ENCODE measurements at places on chromosomes 5 and 9.
A peak's percentile ranks its signal among the peaks of the same experiment; 100 is the strongest.

- no peak for DNase-seq
Observed at GRCh38 chr5:43409809-43410271, 2.4 kb downstream of the CCL28 start.

- DNase-seq = no peak
Observed at GRCh38 chr5:85972539-85972938, 645.2 kb upstream of the COX7C start.

DNA sequence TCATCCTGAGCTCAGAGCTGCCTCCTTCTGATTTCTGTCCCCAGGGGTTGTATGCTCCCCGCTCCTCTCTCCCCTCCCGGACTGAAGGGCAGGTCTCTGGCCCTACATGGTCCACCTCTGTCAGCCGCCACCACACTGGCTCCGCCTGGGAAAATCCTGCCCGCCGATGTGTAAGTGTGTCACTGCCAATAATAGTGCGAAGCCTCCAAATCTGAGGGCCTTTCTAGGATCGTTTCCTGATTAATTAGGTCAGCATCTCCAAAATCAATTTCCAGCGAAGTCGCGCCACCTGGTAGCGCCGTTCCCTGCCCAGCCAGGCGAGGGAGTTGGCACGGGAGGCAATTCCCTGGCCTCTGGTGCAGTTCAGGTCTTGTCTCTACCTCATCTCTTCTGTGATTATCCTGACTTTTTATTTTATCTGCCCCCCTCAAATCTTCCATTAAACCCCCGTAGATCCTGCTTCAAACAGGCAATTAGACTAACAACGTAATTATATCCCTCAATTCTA, 73.5 kb downstream of the ZNF618 start:
- no peak for DNase-seq

DNA sequence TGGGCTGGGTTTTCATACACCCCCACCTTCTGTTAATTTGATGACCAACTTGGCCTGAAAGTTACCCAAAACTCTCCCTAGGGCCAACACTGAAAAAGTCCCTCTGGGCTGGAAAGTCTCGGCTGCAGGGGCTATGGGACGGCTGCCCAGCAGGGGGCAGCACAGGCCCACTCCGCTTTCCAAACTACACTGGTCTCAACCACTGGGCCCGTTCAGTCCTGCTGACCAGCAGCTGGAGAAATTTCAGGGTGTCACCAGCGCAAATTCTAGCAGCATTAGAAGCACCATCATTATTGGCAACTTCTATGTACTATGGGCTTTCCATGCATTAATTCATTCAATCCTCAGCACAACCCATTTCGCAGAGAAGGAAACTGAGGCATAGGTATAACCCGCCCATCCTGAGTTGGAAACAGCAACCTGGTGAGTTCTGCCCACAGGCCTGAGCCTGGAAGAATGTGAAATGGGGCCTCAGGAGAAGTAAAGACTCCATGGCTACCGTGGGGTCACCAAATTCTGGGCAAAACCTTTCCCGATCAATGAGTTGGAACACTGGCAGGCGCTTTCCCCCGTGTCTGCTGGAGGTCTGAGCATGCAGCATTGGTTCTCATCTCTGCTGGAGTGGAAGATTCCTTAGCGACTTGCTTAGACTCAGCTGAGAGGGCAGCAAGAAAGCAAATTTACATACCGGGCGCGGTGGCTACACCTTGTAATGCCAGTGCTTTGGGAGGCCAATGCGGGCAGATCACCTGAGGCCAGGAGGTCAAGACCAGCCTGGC, 9.7 kb downstream of the ORM2 start:
- peak; percentile 69 for DNase-seq

GRCh38 chr5:138932171-138932810, 57.2 kb upstream of the LRRTM2 start:
- DNase-seq = no peak

Measured in cardiac fibroblast (primary cell).